ENCODE measurements at places on chromosomes 11 and 22.
A peak's percentile ranks its signal among the peaks of the same experiment; 100 is the strongest.

GRCh38 chr11:57354699-57355098 lies 16.5 kb downstream of the P2RX3 start:
- no peak for DNase-seq

GRCh38 chr11:69974528-69974927 lies 103.6 kb upstream of the ANO1 start:
- no peak for DNase-seq

- no peak for DNase-seq
These were observed 12.0 kb upstream of the STK33 start for GRCh38 chr11:8605971-8606563.

- no peak for DNase-seq
These were observed 4.0 kb downstream of the LRP4 start for GRCh38 chr11:46914363-46914762.

DNA sequence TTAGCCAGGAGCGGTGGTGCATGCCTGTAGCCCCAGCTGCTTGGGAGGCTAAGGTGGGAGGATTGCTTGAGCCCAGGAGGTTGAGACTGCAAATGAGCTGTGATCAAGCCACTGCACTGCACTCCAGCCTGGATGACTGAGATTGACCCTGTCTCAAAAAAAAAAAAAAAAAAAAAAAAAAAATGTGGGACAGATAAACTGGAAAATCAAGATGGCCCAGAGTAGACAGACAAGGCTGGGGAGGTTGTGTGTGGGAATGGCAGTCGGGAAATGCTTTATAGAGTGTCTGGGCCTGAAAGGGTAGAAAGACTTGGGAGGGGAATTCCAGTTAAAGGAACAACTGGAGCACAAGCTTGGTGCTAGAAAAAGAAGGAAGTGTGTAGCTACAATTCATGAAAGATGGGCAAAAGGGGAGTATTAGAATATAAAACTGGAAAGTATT lies 18.2 kb upstream of the WDR74 start:
- no peak for DNase-seq

- no peak for DNase-seq
These were observed 71.1 kb upstream of the SLC25A18 start for GRCh38 chr22:17492247-17492646.

DNA sequence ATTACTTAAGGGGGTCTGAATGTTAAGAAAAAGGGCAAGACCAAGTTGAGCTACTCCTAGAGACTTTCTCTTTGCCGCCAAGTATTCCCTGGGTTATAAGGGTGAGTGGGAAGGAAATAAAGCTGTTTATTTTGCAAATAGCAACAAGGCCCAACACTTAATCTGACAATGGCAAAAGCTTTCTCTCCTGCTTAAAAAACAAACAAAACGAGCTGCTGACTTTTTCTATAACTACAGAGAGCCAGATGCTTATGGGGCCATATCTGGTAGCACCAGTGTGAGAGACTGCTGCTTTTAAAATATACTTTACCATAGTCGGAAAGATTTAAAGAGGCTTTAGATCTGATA lies 2.3 kb upstream of the KDM2A start:
- no peak for DNase-seq

DNA sequence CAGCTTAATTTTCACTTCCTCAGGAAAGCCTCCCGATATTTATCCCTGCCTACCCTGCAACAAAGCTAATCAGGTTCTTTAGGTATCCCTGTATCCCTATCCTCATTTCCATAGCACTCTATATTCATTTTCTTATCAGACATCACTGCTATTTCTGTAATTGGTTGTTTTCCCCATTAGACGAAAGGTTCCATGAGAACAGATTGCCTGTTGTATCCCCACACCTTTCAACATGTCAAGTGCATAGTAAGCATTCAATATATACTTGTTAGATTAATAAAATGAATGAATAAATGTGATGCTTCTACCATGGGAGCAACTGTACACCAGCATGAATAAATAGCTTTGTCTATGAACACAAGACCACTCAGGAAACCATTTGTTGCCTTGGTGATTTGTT lies 499.8 kb downstream of the DLG2 start:
- no peak for DNase-seq

DNA sequence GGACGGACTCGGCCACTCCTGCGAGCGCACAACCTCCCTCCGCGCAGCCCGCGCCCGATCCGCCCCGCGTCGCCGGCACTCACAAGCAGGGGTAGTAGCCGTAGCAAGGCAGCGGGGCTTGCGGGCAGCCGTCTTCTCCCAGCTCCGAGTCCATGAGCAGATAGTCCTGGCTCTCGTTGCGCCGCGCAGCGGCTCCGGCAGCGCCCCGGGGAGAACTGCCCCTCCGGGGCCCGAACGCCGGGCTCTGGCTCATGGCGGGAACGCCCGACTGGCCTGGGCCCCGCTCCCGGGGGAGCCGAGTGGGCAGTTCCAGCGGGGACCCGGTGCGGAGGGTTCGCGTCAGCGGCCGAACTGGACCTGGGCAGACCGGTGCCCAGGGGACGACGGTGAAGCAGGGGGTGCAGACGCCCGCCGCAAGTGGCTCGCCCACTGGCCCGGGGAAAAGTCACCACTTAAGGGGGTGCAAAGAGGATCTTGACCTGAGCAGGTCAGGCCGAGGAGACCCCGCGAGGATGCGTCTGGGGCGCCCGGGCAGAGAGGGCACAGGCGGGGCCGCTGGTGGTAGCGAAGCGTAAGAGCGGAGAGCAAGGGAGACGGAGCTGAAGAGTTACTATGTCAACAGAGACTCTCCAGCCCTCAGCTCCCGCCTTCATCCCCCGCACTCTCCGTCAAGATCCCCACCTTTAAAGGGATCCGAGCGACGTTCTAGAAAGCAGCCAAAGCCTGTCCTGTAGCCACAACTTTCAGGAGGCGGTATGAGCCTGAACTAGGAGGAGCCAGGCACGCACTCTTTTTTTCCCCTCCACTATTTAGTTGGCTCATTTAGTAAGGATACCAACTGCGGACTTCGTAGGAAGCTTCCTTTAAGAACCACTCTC lies at the start of gene TRPC6:
TRPC6 (minus strand) TSS at position 757 of the 878 bp plus-strand sequence; CDS start at position 253, 504 bp downstream.
- no peak for DNase-seq

GRCh38 chr22:33000342-33001280 lies 57.6 kb downstream of the SYN3 start:
- DNase-seq: peak; percentile 10

DNA sequence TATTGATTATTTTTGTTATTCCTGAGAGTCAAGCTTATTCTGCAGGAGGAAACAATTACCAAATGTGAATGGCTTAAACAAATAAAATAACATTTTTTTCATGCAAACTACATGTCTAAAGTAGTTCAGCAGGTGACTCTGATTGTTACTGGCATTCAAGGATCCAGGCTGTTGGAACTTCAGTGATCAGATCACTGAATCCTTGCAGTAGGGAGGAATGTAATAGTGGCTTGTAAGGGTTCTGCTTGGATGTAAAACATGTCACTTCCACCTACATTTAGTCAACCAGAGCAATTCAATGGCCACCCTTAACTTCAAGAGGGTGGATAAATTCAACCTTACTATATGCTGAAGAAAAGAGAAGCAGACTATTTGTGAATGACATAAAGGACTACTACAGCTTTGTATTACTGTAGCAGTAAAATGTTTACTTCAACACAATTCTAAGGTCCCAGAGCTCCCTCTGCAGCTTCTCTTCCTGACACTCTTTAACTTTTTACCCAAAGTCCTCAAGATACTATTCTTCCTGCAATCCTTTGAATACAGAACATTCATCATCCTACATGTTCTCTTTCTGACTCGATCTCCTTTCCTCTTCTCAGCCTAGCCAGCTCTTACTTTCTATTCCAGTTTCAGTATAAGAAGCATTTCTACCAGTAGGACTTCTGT lies 284.0 kb downstream of the LRRC4C start:
- DNase-seq: no peak

GRCh38 chr22:19729507-19729906 lies 6.2 kb downstream of the GP1BB start:
- DNase-seq: no peak

GRCh38 chr22:38554281-38554680 lies 15.7 kb downstream of the DMC1 start:
- DNase-seq: no peak

DNA sequence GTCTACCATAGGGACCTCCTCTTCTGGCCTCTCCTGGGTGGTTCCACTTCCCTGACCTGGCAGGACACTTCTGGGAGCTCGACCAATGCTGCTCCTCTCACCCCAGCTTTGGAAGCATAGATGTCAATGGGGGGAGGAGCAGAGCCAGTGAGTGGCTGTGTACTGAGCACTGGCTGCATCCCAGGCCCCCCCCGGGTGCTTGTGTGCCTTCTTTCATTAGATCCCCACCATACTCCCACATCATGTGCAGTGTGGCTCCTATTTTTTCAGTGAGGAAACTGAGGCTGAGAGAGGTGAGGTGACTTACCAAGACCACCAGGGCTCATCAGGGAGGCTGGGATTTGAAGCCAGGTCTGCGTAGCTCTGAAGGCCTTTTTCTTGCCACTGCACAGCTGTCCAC lies 44.3 kb downstream of the LRRC32 start:
- DNase-seq: no peak

DNA sequence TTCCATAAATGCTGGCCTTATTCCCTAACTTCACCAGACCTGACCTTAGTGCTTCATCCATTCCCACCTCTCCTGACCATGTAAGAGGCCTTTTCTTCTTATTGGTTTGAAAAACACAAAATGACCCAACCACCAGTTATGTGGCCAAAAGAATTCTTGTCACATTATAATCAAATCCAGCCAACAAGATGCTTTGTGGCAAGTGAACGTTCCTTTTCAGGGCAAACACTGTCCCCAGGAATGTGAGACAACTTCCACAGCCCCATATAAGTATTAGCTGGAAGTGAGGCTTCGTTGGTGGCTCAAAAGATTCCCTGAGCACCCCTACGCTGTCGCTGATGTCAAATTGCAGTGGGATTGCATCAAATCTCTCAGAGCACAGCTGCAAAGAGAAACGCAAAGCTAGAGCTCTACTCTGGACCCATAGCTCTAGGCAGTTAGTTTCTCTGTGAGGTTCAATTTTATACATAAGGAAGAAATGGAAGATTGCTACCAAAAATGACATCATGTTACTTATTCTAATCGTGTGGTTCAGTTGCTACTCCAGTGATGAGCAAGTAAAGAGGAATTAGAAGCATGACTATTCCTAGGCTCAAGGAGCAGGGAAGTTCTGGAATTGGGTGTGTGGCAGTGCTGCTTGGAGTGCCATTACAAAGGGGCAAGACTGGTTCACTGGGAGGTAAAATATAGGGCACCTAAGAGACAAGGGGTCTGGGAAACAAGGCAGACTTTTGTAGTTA lies 26.1 kb downstream of the GLYATL1 start:
- DNase-seq: no peak

DNA sequence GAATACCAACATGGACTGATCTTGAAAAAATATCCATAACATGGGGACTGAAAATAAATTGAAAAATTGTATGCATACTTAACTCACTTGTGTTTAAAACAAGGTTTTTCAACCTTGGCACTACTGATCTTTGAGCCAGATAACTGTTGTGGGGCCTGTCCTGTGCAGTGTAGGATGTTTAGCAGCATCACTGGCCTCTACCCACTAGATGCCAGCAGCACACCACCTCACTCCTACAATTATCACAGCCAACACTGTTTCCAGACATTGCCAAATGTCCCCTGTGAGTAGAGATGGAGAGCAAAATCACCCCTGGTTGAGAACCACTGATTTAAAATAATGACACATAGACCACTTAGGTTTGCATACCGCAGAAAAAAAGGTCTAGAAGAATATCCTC lies 45.0 kb upstream of the SLC1A2 start:
- DNase-seq: no peak

GRCh38 chr11:10490398-10491241 lies 35.6 kb downstream of the AMPD3 start:
- DNase-seq: no peak

- DNase-seq: no peak
These were observed 32.5 kb downstream of the CECR2 start for GRCh38 chr22:17401728-17402127.

DNA sequence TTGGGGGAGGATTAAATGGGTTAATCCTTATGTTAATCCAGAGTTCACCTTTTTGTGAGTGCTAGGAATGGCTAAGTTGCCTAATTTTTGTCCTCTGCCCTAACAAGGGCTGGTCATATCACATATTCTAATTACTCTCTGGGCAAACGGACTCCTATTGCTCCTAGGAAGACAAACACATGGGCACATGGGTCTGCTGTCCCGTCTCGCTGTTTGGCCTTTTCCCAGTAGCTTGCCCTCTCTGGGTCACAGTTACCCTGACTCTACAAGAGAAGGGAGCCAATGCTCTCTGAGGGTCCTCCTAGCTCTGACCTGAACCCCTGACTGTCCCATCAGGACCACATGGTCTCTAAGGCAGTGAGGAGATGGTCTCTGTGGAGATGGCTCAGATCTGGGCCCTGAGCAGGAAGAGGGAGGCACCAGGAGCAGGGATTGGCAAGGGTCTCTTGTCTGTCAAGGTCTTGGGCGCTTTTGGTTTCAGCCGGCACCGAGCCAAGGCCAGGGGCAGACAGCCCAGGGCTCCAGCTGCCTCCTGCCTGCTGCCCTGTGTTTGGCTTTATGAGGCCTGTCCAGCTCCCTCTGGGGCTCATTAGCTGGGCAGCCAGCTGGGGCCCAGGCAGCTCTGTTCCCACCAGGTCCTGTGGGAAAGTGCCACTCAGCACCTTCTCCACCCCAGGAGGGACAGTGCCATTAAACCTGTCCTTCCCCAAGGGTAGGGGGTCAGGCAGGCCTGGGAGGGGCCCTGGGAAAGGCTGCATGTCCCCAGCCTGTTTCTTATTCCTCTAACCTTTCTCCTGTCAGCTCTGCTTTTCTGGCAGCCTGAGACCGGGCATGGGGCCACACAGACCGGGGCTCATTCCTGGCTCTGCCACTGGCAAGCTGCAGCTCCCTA lies 559.9 kb downstream of the MN1 start:
- DNase-seq: no peak

- DNase-seq: peak; percentile 52
These were observed 7.8 kb downstream of the SLC5A1 start for GRCh38 chr22:32050678-32051515.

DNA sequence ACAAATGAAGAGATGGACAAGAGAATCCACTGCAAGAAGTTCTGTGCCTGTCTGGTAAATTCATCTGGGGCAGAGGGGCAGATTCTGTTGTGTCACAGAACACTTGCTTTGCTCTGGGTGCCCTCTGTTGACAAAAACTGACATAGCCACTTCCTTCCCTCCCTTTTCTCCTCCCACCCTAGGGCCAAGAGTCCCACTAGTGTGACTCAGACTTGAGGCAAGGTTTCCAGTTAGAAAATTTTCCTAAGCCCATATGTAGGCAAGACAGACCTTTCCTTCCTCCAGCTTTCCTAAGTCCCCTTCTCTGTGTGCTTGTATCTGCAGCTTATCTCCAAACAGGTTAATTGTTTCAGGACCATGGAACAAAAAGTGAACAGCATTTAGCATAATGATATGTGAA lies 106.8 kb downstream of the RBFOX2 start:
- DNase-seq: peak; percentile 32

DNA sequence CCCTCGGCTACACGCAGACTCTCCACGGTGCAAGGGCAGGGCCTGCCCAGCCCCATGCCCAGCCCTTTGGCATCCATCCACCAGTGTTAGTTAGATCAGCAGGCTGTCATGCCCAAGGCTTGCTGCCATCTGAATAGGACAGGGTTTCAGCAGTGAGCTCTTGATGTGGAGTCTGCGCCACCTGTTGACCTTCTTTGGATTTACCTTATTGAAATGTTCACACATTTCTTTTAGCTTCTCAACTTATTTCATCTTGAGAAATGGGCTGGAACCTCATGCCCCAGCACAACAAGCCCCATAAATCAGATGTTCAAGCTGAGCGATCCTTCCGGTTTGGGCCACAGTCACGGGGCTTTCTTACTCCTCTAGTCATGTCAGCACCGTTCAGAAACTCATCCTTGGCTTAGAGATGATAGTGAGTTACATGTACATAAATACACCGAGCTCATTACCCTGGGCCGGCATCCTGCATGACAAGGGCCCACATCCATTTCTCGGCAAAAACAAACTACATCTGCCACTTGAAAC lies 61.7 kb downstream of the PARVB start:
- no peak for DNase-seq
